Esophagus squamous epithelium (tissue), 5 donors: ENCODE measurements at places on chromosomes 13 and 19. TPM values are rescaled to one million over a fixed set of nuclear protein-coding genes. Genes with fewer than 3 reads are reported as not detected.

- DNase-seq, result no peak
Measured at GRCh38 chr19:45767881-45768654, 984 bp downstream of the SIX5 start.

DNA sequence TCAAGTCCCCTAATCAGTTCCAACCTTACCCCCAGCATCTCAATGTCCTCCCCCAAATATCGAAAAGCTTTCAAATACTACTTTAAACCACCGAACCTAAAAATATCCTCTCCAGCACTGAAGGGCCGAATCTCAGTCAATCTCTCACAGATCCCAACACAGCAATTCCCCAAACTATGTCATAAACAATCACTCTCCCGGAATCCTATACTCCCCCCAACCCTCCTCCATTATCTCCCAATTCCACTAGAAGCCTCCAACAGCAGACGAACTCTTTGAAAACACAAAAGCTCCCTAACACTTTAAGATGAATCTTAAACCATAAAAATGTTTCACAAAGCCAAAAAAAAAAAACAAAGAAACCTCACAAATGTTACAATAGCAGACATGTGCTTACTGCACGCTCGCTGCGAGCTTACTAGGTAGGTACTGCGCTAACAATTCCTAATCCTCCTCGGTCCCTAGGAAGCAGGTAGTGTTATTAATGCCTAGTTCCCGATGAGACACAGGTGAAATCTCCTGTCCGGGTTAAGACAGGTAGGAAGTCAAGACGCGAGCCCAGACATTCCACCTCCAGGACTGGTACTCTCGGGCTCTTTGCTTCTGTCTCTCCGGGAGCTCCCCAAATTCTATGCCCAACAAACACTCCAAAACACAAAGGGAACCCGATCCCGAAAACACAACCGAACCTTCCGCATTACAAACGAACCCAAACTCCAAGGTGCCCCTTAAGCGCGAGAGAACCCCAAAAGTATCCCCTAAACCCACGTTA is 14.2 kb downstream of the FBXO46 start:
- no peak for DNase-seq

DNA sequence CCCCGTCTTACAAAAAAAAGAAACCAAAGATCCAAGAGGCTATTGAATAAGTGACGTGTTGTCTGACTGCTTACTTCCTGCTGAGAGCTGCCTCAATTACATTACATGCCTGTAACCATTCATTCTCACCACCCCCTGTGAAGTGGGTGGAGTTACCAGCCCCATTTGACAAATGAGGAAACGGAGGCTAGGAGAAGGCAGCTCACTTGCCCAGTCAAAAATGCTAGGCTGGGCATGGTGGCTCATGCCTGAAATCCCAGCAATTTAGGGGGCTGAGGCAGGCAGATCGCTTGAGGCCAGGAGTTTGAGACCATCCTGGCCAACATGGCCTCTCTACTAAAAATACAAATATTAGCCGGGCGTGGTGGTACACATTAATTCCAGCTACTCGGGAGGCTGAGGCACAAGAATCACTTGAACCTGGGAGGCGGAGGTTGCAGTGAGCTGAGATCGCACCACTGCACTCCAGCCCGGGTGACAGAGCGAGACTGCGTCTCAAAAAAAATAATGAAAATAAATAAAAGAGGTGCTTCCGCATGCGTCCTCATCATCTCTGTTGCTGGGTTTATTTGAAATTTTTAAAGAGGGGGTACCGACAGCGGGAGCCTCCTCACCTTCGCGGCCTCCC is 499 bp downstream of the LSM7 start:
- no peak for DNase-seq

FBXO27 gene
- 5.7 TPM for total RNA-seq

- peak; percentile 34 for DNase-seq
Measured at GRCh38 chr19:38004521-38005223, 97.7 kb downstream of the SIPA1L3 start.

ZNF568 gene
- total RNA-seq, result 2.8 TPM

GRCh38 chr13:76892488-76892887 is 6.3 kb upstream of the KCTD12 start:
- DNase-seq, result no peak

DNA sequence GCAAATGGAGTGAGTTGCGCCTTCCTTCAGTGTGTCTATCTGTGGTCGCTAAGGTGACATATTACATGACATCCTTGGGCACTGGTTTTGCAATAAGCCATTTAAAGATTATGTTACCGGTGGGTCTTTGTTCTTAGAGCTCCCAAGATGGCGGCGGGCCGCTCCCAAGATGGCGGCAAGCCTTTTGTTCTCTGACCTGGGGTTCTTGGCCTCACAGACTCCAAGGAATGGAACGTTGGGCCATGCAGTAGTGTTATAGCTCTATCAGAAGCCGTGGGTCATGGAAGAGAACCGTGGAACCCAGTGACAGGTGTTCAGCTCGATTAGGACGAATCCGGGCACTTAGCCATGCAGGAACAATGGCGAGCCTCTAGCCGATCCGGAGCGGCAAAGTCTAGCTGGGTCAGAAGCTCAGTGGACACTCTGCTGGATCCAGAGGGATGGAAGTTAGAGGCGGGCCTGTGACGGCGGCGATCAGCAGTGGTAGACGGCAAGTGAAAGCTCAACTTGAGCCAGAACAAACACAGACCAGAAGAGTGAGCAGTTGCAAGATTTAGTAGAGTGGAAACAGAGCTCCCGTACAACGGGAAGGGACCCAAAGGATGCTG is 188.6 kb downstream of the TEX29 start:
- no peak for DNase-seq

GRCh38 chr13:110227864-110228643 is 78.9 kb downstream of the COL4A1 start:
- no peak for DNase-seq

DNA sequence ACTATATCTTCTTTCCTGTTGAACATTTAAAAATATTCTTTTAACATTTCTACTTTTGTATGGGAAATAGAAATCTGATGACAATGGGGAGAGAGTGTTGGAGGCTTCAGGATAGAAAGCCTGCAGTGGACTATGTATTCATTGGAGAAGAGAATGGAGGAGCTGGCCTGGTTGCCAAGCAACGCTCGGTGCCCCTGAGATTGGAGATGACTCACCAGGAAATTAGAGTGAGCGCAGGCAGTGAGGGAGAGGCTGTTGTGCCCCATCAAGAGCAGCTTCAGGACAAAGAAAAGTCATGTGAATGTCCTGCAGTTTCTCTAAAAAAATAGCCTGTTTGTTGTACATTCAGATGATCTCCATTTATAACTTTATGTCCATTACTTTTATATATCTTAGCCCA is 48.7 kb upstream of the ZNF835 start:
- no peak for DNase-seq

GRCh38 chr13:26202365-26202972 is 19.6 kb downstream of the RNF6 start:
- no peak for DNase-seq

GRCh38 chr19:13153569-13154240 is 3.5 kb downstream of the IER2 start:
- no peak for DNase-seq

SWSAP1 gene
- 1.0 TPM for total RNA-seq

DNA sequence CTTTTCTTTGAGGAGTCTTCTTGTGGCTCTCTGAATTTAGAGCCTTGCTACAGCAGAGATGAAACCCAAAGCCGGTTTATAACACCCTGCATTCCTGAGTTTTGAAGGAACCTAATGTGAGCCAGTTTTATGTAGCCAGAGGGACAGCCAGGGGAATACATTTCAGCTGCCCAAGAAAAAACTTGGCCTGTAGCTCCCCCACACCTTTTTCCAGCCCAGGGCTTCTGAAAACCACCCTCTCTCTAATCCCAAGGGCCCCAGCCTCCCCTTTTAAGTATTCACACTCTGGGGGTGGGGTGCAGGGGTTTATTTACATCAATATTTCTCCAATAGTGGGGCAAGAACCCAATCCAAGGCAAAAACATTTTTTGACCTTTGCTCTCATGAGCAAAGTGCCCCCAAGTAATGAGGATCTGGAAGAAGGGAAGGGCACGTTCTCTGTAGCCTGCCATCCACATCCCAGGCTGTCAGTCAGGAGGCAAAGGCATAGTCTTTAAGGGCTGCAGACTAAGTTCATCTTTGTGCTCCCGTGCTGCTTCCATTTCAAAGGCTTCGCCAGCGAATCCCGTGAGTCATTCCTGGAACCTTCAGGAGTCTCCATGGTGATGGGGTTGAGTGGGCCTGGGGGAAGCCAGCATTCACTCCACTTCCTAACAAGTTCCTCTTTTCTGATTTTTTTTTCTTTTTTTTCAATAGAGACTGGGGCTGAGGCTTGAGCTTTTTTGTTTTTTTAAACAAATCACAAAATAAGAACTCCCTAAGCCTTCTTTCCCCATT is 33.2 kb upstream of the MEDAG start:
- DNase-seq, result no peak

SHISA2 gene
- total RNA-seq, result 0.38 TPM
